ENCODE measurements at places on chromosomes 7 and 10. TPM values are rescaled to one million over a fixed set of nuclear protein-coding genes. Genes with fewer than 3 reads are reported as not detected.

The DUSP5 gene
- total RNA-seq: 15.9 TPM

The IKZF1 gene
- total RNA-seq: 17.4 TPM

The CRTAC1 gene
- total RNA-seq: 1.6 TPM

The LLCFC1 gene
- not detected for total RNA-seq

DNA sequence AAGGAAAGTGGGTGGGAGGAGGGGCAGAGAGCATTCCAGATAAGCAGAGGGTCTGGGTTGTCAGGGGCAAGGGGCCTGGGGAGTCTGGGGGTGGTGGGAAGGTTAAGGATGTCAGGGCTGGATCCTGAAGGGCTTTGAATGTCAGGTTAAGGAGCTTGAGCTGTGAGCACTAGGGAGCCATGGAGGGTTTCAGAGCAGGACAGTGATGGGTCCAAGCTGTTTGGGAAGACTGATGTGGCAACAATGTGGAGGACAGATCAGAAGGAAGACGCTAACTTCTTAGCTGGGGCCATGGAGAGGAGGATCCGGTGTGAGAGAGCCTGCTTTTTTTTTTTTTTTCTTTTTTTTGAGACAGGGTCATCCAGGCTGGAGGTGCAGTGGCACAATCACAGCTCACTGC, 13.9 kb upstream of the AQP1 start:
- no peak for DNase-seq

DNA sequence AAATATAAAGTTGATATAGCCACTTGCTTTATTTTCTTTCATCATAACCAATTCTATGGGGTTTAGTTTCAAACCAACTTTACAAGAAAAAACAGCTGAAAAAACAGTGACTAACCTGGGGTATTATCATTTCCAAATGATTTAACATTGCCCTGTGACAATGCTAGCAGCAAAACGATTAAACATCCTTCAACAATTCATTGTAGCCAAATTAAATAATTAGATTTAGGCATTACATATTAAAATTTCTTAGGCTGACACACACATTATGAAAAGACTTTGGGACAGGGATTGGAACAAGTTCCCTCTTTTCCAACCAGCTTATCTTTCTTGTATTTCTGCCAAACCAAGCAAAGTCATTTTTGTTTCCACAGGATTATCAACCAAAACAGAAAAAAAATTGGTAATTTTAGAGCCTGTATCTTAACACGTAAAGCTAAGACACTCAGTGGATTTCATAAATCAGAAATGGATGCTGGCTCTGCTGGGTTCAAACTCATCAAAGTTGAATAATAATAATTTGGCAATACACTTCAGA, 84.0 kb downstream of the SEMA3D start:
- no peak for DNase-seq

DNA sequence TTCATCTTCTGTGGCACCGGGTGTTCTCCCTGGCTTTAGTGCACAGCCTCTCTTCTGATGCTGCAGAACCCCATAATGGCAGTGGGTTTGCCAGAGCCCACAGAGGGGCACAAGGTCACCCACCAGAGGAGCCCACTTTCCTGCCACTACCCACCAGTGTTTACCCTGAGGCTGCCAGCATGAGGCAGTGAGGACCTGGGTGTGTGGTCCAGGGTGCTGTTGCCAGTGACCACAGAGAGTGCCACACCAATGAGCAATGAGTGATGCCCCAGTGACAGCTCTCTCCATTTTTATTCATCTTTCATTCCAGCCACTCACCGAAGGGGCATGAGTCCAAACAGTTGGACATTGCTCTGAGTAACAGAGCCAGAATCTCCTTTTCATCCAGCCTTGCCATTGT, 34.8 kb downstream of the MTURN start:
- DNase-seq: no peak

- no peak for DNase-seq
These were observed 265.1 kb downstream of the CCSER2 start for GRCh38 chr10:84593506-84593905.

- no peak for DNase-seq
These were observed 145.9 kb downstream of the PHTF2 start for GRCh38 chr7:77944183-77945182.

DNA sequence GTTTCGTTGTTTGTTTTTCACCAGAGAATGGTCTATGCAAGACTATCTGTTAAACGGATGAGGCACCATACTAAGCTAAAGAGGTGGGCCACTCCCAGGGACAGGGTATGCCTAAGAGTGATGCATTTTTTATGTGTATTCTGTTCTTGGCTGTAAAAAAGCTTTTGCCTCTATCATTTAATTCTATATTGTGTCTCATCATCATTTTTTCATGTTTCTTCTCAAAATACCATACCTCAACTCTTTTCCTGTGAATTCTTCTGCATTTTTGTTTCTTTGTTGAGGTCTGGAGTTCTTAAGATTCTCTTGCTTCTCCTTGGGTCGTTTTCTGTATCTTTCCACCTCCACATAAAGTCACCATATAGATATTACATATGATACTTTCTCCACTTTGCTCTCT, 357.4 kb downstream of the GPR158 start:
- no peak for DNase-seq

DNA sequence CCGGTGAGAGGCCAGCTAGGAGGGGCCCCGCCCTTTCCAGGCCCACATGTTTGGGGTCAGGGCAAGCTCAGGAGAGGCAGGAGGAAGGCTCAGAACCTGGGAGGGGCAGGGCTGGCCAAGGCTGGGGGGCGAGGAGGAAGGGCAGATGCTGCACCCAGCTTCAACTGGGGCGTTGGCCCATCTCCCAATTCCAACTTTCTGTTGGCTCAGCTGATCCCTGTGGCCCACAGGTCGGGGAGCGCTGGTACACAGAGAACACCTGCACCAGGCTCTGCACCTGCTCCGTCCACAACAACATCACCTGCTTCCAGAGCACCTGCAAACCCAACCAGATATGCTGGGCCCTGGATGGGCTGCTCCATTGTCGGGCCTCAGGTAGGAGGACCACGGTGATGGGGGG, 40.1 kb downstream of the ZAN start:
- DNase-seq: no peak

GRCh38 chr10:3625959-3626751, 158.9 kb downstream of the KLF6 start:
- no peak for DNase-seq

GRCh38 chr10:3400348-3400747, 227.8 kb upstream of the PITRM1 start:
- DNase-seq: no peak

DNA sequence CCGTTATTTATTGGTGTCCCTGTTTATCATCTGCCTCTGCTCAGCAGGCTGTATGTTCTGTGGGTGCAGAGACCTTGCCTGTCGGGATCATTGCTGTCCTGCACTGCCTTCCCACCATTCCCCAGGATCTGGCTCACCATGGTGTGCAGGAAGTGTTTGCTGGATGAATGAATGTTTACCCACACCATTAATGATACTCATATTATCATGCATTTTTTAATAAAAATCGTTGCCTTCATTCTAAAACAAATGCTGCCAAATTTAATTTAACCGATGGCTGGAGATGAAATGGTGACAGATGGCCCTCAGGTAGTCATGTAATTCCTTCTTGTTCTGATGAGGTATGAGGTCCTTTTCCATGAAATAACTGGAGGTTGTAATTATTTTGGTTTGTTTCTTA, 22.5 kb downstream of the PLPP4 start:
- DNase-seq: no peak

GRCh38 chr10:76717141-76717540, 920.5 kb downstream of the KCNMA1 start:
- no peak for DNase-seq
